ENCODE measurements at places on chromosomes 16 and 17.

- no peak for DNase-seq
These were observed 54.9 kb downstream of the ABCC1 start for GRCh38 chr16:16004314-16004749.

GRCh38 chr16:56814537-56815432, 50.2 kb upstream of the SLC12A3 start:
- no peak for DNase-seq

DNA sequence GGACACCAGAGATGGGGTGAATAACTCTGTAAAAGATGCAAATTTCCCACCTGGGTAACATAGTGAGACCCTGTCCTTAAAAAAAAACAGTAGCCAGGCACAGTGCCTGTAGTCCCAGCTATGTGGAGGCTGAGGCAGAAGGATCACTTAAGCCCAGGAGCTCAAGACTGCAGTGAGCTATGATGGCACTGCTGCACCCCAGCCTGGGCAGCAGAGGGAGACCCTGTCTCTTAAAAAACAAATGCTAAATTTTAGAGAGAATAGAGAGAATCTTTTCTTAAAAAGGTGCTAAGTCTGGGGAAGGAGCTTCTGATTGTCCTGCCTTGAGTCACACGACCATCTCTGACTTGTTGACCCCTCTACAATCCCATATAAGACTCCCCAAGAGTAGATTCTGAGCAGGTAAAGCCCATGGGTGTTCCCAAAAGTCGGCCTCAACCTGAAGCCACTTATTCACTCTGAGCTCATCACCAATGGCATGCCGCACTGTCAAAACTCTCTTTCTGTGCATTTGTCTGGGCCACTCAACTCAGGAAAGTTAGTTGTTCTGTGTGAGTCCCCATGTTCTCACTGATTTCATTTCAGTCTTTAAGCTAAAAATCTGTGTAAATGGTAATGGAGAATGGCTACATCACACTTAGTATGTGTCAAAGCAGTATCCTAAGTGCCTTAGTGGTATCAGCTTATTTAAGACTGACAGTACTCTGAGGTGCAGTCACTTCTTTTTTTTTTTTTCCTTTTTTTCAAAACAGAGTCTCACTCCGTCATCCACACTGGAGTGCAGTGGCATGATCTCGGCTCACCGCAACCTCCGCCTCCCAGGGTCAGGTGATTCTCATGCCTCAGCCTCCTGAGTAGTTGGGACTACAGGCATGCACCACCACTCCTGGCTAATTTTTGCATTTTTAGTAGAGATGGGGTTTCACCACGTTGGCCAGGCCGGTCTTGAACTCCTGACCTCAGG, 41.6 kb downstream of the PRKCB start:
- DNase-seq = no peak

DNA sequence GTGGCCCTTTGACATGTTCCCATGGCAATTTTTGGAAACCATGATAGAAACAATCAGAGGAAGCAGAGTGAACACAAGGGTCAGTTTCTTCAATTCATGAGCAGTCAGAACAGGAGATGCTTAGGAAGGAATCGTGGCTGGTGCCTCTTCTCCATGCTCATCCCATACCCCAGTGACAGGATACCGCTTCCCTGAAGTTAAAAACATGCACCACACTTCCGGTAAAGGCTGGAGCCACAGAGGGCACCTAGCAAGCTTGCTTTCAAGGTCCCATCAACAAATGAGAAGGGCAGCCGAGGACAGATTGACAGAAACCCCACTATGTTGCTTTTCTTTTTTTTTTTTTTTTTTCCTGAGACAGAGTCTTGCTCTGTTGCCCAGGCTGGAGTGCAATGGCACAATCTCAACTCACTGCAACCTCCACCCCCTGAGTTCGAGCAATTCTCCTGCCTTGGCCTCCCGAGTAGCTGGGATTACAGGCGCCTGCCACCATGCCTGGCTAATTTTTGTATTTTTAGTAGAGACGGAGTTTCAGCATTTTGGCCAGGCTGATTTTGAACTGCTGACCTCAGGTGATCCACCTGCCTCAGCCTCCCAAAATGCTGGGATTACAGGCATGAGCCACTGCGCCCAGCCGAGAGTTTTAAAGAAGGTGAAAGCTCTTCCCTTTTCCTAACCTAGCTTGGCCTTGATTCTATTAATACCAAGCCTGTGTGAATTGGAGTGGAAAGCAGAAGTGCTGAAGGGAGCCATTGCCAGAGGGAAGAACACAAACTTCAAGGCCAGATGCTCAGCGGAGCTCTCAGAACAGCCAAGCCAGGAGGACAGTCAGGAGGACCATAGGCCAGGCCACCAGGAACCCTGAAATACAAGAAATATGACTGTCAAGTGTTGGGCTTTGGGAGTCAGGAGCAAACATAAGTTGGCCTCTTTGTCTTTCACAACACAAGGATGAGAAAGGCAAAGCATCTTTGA, 16.6 kb downstream of the GP2 start:
- DNase-seq = no peak

GRCh38 chr17:72351884-72352346, 231.1 kb downstream of the SOX9 start:
- no peak for DNase-seq

- no peak for DNase-seq
These were observed 3.2 kb downstream of the MED31 start for GRCh38 chr17:6648181-6648580.

All from CD8-positive, alpha-beta T cell (primary cell).